ENCODE measurements at places on chromosomes 6 and 20. TPM values are rescaled to one million over a fixed set of nuclear protein-coding genes. Genes with fewer than 3 reads are reported as not detected.

Gene IL17F
- total RNA-seq, result not detected

GRCh38 chr6:8539453-8539852 is 104.1 kb upstream of the SLC35B3 start:
- no peaks in the 10 kb centered on the region for H3K36me3 ChIP-seq
- no peak for DNase-seq
- H3K27me3 ChIP-seq, result no peaks in the 10 kb centered on the region
- no peaks in the 10 kb centered on the region for H3K4me1 ChIP-seq
- no peak overlapping the region for H3K4me3 ChIP-seq

DNA sequence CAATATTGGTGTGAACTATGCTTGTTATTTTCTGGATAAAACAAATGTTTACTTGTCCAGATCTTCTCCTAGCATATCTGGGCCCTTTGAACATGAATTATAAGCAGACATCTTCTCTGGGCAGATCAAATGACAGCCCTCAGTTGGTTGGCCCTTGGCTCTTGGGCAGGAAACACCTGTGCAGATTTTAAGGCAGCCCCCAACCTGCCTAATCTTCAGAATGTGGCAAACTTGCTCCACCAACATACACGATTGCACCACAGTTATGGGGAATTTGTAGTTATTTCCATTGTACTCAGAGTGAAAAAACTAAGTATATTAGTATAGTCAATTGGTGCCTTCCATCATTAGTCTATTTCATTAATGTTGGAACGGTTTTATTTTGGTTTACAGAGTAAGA is 94.9 kb upstream of the KCNK16 start:
- no peak overlapping the region for H3K4me3 ChIP-seq
- no peaks in the 10 kb centered on the region for H3K36me3 ChIP-seq
- DNase-seq, result no peak
- H3K27me3 ChIP-seq, result peaks cover 2% of the 10 kb centered on the region

DNA sequence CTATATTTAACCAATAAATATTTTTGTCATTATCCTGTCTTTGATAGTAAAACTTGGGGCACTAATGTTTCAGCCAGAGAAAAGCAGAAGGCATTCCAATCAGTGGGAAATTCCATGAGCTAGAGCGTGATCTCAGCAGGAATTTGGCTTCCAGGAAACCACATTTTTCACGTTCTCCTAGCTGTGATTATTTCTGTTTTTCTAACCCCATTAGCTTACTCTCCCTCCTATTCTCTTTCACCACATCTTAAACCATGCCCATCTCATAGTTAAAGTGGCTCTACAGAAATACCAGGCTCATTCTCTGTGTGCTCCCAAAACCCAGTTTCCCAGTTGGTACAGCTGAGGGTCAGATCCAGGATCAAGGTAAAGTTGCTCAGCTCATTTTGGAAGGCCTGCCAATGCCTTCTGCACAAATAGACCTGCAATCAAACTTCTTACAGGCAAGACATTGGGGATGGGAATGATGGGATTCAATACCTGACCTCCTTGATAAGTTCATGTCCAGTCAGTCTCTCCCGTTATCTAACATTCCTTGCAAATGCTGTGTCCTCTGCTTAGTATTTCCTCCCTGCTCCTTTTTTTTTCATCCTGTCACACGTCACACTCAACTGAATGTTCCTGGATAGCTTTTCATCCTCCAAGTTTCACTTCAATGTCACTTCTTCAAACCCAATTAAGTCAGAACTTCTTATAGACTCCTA is 33.1 kb upstream of the TMEM30A start:
- DNase-seq, result no peak
- no peaks in the 10 kb centered on the region for H3K36me3 ChIP-seq
- H3K27me3 ChIP-seq, result peaks cover 9% of the 10 kb centered on the region
- no peak overlapping the region for H3K4me3 ChIP-seq
- no peak overlapping the region for H3K27ac ChIP-seq
- H3K4me1 ChIP-seq, result peaks cover 4% of the 10 kb centered on the region
